Activated CD4-positive, alpha-beta T cell treated with anti-CD3 and anti-CD28 coated beads, Interleukin-2, amount 50 U/mL, for 1 hour (primary cell): ENCODE measurements at places on chromosomes 12 and 14.
A peak's percentile ranks its signal among the peaks of the same experiment; 100 is the strongest.

- DNase-seq, result no peak
Observed at GRCh38 chr12:92992041-92992440, 62.9 kb upstream of the EEA1 start.

GRCh38 chr14:100406505-100407131 is 83.5 kb downstream of the SLC25A47 start:
- DNase-seq, result peak; percentile 10

DNA sequence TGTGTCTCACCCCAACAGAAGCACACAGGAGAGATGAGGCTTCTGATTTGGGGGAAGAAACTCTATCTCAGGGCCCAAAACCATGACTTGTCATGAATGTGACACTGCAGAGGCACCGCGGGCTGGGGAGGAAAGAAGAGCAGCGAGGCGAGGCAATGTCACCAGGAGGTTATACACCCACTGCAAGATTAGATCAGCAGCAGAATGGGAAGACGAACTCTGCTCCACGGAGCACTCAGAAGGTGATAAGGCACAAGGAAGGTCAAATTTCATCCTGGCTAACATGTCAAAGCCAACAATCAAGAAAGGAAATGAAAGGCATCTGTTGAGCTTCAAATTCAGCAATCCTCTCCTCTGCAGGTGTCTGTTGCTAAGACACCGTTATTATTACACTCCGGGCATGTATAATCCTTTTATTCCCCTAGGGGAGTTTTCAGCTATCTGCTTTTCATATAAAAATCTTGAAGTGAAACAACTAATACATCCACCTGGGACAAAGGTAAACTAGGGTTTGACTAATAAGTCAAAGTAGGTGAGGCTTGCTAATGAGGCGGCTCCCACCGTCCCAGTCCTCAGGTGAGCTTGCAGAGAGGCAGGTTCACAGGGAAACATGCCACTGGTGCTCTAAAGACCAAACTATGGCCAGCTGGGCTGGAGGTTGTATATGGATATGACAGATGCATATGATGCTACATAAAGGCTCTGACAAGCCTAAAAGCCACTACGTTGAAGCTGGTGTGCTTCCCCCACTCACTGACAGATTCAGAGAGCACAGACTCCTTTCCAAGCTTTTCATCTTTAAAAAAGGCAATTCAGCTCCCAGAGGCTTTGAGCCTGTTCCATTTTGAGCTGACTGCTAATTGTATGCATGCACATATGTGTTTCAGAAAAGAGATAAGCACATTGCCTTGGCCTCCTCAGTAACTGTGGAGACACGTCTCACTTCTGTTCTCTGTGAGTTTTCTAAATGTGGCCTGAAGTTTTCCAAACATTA is 221.2 kb downstream of the NELL2 start:
- no peak for DNase-seq

- no peak for DNase-seq
Observed at GRCh38 chr12:92108651-92109050, 37.0 kb downstream of the BTG1 start.

- DNase-seq, result no peak
Observed at GRCh38 chr12:59067083-59067482, 146.8 kb upstream of the LRIG3 start.

DNA sequence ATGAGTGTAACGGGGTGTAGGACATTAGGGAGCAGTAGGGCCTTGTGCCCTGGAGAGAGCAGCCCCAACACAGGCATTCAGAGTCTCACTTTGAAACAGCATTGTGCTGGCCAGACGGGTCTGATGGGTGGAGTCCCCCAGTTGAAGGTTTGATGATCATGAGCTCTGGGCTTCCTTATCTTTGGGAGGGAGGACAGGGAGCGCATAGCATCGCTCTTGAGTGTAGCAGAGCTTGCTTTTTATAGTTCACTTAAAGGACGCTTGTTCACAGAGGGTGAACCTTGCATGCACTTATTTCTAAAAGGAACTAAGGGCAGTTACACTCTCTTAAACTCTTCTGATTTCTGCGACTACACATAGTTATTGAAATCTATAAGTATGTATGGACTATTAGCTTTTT is 10.6 kb downstream of the KCNK13 start:
- no peak for DNase-seq

- DNase-seq, result no peak
Observed at GRCh38 chr12:80100591-80100990, 1.3 kb downstream of the OTOGL start.

- DNase-seq, result no peak
Observed at GRCh38 chr12:103028881-103029639, 71.6 kb downstream of the ASCL1 start.

DNA sequence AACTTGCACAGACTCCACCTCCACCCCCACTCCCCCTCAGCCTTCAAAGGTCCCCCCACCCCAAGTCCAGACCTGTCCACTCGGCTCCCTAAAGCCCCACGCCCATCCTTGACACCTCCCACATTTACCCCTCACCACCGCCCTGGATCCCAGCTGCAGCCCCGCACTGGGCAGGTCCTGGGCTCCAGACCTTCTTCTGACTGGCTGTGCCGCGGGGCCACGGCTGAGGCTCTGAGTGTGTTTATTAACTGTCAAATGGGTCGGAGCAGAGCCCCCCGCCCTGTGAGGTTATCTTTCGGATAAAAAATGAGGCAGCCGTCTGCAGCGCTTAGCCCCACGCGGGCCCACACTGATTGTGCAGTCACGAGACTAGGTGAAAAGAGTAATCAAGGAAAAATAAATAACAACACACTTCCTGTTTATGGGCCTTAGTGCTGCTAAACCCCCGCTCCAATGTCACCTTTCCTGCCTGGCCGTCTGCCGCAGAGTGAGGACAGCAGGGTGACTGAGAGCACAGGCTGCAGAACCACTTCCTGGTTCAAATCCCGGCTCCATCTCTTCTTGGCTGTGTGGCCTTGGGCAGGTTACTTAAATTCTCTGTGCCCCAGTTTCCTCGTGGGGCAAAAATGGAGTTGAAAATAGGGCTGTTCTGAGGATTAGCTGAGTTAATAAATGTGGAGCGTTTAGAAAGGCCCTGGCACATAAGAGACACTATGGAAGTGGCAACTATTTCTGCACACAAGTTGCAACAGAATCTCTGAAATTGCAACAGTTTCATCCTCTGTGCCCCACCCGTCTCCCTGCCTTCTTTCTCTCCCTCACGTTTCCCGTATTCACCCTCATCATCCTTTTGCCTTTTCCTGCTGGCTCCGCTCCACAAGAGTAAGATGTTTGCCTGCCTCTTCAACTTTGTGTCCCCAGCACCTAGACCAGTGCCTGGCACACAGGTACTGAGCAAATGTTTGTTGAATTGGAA is 9.4 kb downstream of the SETD1B start:
- DNase-seq, result no peak

DNA sequence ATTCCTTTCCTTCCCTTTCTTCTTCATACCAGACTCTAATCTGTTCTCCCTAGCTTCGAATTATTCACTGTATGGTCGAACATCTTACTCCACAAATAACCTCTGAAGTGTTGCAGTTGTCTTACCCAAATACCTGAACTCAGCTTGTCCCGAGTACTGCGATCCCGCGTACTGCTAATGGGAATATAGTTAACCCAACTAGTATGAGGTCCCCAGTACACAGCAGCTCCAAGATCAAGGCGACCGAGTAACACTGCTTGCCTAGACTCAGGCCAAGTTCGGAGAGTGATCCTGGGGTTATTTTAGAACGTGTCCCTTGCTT is 462 bp upstream of the ETNK1 start:
- DNase-seq, result no peak

- DNase-seq, result no peak
Observed at GRCh38 chr12:132071040-132071810, 72.9 kb downstream of the DDX51 start.

DNA sequence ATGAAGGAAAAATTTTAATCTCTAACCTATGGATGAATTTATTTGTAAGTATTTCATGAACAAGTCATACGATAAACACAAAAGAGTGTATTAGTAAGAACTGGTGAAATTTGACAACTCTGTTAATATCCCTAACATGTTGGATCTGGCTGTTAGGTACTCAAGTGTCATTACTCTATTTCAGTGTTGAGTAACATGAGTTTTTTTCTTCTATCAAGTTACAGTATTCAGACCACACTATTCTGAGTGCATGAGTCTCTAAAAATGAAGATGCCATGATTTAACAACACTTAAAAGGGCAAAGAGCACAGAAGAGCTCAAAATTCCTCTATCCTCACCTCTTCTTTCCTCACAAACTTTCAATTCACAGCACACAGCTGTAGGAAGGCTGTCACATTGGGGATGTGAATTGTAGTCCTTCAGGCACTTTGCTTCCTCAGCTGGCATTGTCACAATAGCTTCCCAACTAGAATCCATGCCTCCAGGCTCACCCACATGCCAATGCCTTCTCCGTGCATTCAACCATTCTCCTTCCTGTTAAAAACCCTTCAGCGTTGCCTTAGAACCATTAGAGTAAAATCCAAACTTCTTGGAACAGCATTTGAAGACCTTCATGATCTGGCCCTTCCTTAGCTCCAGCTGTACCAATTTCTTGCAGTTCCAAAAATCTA is 73.7 kb upstream of the DBX2 start:
- no peak for DNase-seq

DNA sequence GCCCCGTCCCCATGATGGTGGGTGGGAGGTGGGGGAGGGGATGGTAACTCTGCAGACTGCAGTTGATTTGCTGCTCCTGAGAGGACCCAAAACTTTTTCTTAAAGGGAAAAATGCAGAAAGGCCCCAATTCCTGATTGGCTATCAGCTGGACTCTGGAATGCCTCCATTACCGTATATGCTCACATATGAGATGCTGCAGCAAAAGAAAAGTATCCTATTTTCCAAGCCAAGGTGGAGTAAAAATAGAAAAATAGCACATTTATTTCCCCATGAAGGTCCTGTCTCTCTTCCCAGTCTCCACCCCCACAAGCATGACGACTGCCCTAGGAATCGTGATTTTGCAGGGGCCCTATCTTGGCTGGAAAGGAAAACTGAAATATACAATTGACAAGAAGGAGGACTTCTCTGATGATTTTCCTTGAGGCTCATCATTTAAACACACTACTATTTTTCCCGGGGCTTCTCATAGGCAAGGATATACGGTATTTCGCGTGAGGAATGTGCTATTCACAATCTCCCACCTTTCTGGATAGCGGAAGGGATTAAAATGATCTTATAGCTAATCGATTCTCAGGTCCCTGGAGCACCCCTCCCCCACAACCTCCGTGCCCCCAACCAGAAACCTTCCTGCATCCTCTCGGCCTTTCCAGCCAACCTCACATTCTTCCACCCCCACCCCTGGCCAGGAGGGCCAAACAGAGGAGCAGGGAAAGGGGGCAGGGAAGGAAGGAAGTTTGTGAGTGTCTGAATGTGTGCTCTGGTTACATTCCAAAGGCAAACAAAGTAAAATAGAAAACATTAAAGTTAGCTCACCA is 138.9 kb upstream of the CCND2 start:
- DNase-seq, result no peak

- no peak for DNase-seq
Observed at GRCh38 chr14:23589606-23590005, 11.0 kb upstream of the JPH4 start.

DNA sequence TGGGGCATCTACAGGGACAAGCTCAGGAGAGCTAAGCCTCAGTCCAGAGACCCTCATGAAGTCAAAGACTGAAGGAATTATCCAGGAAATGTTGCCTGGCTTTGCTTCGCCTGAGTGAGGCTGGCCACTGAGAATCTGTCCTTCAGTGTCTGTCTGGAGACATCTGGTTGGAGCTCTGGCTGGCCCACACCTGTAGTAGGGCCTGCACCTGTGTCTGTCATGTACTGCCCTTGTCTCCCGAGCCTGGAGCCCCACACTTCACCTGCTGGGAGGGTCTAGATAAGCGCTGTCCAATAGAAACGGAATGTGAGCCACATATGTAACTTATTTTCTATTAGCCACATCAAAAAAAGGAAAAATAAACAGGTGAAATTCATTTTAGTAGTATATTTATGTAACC is 9.9 kb upstream of the HDAC7 start:
- DNase-seq, result no peak

GRCh38 chr14:95460647-95461478 is 55.6 kb downstream of the SYNE3 start:
- no peak for DNase-seq

- no peak for DNase-seq
Observed at GRCh38 chr12:7748852-7749251, 1.7 kb upstream of the CLEC4C start.

GRCh38 chr14:92207012-92207927 is 85.5 kb downstream of the CPSF2 start:
- DNase-seq, result no peak

- DNase-seq, result no peak
Observed at GRCh38 chr12:13716119-13716518, 265.3 kb downstream of the GRIN2B start.

- no peak for DNase-seq
Observed at GRCh38 chr14:96538097-96538989, 36.2 kb downstream of the PAPOLA start.

GRCh38 chr14:104073764-104074163 is 11.7 kb upstream of the ASPG start:
- DNase-seq, result no peak

GRCh38 chr12:104975587-104976343 is 10.4 kb upstream of the NOPCHAP1 start:
- DNase-seq, result no peak

GRCh38 chr14:71441126-71441525 is 491.1 kb upstream of the RGS6 start:
- no peak for DNase-seq

GRCh38 chr12:85874031-85874461 is at the start of gene NTS:
TSS of gene NTS (plus strand) at chr12:85874295. CDS start at chr12:85874404, 109 bp downstream.
- no peak for DNase-seq

DNA sequence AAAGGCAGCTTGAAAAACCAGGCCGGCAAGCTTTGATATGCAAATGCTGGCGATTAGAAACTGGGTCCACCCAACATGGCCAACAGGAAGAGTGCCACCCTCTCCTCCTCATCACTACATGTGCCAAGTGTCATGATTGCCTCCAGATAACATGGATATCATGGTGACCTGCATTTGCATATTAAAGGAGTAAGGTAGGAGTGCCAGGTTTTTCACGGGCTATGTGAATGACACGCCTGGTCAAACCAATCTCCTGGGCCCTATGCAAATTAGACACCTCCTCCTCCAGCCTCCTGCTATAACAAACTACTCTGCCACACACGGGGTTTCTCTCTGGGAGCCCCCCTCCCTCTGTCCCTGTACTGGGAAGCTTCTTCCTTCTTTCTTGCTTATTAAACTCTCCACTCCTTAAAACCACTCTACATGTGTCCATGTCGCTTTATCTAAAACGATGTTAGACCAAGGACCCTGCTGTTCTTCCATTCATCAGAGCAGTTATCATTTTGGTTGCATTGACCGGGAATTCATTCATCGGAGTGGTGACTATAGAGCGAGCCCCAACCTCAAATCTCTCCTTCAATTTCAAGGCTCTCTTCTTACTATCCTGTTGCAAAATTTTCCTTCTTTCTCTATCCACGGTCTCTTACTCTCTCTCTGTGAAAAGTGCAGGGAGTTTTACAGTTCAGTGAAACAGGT is 27.5 kb downstream of the APOBEC1 start:
- no peak for DNase-seq

DNA sequence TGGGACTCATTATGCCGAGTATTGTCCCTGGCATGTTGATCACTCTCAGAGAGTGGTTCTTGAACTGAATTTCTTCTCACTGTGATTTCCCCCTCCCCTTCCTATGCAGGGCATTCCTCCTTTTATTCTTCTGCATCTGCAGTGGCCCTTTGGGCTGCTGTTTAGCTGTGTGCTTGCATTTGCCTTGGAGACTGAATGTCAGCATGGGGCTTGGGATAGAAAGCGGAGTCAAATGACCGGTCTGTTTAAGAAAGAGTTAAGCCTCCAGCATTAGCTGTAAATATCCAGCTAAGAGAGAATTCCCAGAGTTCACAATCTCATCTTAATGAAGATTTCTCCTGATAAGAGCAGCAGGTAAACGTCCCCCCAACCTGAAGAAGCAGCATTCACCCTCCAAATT is 65.6 kb upstream of the RMST start:
- no peak for DNase-seq
